ENCODE measurements at places on chromosomes 11 and 22.

DNA sequence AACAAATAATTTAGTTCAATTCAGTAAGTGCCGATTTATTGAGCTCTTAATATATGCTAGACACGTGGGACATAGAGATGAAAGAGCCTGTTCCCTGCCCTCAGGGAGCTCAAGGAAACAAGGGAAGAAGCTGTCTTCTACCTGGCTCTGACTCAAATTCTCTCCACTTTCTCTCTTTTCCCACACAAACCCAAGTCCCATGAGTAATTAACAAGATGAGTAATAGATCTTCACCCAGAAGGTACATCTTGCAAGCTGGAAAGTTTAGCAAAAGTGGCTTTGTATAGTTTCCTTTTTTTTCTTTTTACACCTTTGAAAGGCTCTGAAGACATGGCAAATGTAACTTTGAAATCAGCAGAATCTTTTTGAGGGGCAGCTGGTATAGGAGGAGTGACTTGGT lies 48.2 kb upstream of the CHST1 start:
- no peak for DNase-seq

DNA sequence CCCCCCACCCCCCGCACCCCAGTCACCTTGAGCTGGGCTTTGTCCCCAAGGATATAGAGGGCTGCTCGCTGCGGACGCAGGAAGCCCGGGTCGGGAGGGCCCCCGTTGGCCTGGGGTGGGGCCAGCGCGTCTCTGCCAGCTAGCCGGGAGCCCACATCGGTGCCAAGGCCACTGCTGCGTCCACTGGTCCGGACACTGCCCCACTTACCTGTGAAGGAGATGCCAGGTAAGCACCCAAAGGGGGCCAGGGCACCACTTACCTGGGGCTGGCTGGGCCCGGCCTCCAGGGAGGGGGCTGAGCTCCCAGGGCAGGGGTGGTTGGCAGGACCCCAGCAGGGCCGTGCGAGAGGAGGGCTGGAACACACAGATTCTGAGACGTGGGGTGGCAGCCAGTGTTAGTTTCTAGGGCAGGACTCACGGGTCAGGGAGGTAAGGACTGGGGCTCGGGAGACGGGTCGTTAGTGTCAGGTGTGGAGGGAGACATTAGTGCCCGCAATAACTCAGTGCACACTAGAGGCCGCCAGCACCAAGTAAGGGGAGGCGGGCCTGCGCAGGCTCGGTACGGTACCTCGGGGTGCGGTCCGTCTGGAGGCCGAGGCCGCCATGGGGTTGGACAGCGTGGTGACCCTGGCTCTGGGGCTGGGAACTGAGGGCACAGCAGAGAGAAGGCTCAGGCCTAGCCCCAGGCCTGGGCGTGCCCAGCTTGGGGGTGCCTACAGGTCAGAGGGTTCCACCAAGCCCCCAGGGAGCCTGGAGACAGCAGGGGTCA lies 18.2 kb downstream of the SBF1 start:
- no peak for DNase-seq

DNA sequence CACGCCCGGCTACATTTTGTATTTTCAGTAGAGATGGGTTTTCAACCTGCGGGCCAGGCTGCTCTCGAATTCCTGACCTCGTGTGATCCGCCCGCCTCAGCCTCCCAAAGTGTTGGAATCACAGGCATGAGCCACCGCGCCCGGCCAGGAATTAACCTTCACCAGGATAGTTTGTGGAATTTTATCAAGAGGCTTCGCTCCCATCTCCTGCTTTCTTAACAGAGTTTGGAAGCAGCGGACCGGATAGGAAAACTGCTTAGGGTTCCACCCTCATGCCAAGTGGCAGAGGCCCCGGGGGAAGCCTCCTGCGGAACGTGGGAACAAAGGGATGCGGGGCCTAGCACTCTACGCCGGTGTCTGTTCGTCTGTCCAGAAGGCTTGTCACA lies 229.9 kb downstream of the ST3GAL4 start:
- DNase-seq = no peak

- no peak for DNase-seq
Measured at GRCh38 chr11:72682858-72683243, 8.6 kb upstream of the PDE2A start.

- no peak for DNase-seq
Measured at GRCh38 chr11:122275508-122275907, 159.5 kb upstream of the BLID start.

DNA sequence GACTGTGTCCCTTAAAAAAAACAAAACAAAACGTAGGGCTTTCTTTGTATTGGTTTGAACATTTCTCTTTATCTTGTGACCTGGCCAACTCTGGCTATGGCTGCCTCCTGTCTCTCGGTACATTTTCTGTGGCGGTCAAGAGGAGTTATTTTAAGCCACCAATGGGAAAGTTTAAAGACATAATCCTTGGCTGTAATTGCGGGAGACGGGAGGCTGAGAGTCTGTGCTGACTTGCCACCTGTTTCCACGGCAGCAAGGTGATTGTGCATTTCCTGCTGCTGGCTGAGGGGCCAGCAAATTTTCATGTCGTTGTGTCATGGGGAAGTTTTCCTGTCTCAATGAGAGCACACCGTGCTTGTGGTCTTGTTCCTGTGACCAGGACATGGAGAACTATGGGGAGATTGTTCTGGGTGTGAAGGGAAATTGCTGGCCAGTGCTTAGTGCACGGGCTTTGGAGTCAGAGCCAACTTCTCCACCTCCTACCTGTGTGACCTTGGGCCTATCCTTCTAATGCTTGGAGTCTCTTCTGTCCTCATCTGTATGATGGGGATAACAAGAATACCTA lies 11.0 kb downstream of the PTPRJ start:
- no peak for DNase-seq

DNA sequence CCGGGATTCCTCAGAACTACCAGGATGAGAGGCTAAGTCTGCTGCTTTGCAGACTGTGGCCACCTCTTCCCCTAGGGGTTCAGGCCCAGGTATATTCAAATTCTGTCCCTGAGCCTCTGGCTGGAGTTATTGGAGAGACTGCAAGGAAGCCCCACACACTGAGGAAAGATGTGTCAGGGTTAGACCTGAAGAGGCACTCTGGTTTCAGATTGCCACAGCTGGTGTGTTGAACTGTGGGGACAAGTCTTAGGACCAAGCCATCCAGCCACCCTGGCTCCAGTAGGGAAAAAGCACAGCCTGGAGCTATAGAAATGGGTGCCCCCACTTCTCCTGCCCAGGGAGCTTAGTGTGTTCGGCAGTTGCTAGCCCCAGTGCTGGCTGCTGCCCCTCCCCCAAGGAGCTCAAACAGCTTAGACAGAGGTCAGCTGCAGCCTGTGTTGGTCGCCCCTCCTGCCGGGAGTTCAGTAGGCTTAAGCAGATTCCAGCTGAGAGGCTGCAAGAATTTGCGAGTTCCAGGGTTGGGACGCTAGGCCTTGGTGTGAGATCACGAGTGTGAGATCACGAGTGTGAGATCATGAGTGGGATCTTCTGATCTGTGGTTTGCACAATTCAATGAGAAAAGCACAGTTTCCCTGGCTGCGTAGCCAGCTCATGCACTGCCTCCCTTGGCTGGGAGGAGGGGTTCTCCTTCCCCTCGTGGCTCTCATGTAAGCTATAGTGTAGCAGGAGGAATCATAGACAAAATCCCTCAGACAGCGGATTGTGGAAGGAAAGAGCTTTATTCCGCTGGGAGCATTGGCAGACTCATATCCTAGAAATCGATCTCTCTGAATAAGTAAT lies 552.1 kb upstream of the CHORDC1 start:
- DNase-seq = no peak

- no peak for DNase-seq
Measured at GRCh38 chr11:13944911-13945425, 17.6 kb upstream of the SPON1 start.

DNA sequence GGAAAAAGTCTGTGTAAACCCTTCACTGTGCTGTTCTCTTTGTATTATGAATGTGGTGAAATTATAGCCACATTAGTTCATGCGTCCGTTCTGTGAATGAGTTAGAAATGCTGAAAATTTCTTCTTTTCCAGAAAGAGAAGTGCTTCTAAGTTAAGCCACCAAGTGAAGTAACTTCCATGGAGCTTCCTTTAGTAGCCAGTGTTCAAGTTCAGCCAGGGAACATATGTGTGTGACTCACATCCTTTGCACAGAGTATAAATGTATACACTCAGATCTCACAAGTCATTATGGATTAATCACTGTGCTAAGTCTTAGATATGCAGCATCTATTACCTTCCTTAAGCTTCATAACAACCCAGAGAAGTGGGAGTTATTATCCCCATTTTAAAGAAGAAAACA lies 3.1 kb upstream of the MMP8 start:
- DNase-seq = no peak

DNA sequence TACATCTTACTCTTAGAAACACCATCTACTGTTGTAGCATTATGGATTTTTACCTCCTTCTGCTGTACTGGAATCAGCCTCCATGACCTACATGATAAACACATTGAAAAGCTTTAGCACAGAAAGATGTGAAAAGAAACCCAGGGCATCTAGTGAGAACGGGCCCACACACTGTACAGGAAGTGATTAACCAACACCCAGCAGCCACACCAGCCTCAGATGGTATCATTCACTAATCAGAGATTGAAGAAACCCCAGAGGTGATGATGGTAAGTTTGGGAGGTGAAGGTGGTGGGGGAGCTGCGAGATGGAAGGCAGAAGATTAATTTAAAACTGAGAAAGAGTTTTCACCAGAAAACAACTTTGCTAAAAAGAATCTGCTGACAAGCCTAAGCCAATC lies 46.1 kb downstream of the RASSF10 start:
- DNase-seq = no peak

GRCh38 chr11:91104237-91104636 lies 881.4 kb upstream of the CHORDC1 start:
- no peak for DNase-seq

GRCh38 chr11:104967534-104968354 lies 630 bp downstream of the CASP4 start:
- DNase-seq = no peak

DNA sequence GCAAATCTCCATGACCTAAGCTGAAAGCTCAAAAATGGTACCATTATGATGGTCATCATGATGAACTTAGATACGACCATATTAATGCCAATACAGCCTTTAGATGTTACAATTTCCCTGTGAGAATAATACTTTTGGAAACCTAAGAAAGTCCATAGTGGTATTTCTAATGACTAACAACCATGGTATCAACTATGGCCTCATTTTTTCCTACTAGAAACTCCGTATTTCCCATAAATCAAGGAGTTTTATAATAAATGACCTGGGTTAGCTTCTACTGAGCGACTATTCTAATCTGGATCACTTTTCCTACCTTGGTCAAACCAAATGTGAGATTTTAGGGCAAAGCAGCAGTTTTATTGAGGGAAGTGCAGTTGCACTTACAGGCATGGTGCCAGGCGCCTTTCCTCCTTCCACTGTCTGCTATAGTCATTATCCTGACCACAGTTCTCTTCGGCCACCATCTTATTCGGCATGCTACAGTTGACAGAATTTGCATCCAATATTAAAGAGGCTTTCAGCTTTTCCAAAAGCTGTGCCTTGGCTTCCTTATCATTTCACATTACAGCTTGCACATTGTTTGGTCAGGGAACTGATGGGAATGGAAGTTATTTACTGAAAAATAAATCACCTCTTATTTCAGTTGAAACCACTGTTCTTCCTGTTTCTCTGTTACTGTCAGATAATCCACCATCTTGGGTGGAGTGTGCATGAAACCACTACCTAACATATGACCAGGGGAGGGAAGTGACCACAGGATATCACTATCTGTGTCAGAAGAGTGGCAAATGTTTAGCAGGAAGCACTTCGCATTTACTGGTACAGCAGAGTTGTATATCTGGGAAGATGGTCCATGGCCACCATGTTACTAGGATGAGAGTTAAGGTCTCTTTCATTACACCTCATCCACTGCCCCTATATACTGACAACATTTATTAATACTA lies 74.5 kb upstream of the PICALM start:
- DNase-seq = no peak

GRCh38 chr11:90364527-90364926 lies 141.7 kb upstream of the CHORDC1 start:
- no peak for DNase-seq

DNA sequence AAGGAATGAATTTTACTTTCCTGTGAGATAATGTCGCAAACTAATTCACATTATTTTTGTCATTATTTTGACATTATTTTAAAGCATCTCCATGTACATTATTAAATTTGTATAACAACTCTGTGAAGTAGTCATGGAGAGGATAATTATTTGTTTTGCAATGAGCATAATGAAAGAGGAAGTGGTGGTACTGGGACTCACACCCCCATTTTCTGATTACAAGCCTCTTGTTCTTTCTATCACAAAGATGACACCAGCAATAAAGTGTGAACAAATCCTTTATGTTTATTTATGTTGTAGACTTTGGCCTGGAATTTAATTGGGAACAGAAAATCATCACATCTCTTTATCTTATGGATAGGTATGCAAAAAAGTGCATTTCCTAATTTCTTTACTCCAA lies 522.6 kb downstream of the TMEM135 start:
- DNase-seq = no peak

GRCh38 chr11:86938900-86939880 lies 16.0 kb downstream of the FZD4 start:
- no peak for DNase-seq

DNA sequence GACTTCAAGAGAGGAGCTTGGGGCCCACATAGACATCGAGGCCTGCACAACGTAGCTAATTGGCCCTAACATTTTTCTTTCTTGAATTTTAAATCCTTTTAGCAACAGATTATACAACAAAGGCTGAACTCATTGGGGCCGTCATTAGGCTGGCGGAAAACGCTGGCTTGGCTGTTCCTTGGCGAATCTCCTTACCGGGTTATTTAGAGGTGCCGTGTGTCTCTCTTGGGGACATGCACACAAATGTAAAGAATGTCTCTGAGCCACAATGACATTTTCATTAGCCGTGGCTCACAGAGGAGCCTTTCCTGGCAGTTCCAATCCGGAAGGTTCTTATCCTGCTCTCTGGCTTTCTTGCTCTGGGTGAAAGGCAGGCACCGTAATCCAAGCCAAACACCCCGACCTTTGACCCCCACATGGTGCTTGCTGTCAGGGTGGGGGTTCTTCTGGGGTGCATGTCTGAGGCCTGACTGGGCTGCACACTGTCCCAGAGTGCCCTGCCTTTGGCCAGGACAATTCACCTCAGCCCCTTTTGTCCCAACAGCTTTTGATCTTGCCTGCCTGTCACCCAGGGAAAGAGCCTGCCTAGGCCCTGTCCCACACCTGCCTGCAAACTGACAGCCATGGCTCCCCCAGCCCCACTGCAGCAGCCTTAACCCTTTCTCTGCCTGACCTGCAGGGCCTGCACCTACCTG lies 9.2 kb upstream of the FGF3 start:
- no peak for DNase-seq

GRCh38 chr11:8177136-8177535 lies 8.3 kb upstream of the RIC3 start:
- no peak for DNase-seq

DNA sequence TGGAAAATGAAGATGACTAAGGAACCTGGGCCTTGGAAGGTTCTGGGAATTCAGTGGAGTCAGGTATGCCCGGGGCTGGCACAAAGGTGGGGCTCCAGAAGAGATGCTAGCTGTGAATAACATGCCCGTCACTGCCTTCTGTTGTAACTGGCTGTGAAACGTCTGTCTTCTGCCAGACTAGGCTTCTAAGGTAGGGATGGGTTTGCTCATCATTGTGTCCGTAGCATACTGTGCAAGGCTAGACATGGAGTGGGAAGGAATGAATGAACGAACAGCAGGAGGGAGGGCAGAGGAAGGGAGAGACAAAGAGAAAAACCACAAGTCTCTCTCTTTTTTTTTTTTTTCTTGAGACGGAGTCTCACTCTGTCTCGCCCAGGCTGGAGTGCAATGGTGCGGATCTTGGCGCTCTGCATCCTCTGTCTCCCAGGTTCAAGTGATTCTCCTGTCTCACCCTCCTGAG lies 327.4 kb downstream of the MN1 start:
- no peak for DNase-seq
